ENCODE measurements at places on chromosomes 7 and 10.

GRCh38 chr10:31129880-31130405, 98.3 kb upstream of the ZNF438 start:
- no peak for DNase-seq

DNA sequence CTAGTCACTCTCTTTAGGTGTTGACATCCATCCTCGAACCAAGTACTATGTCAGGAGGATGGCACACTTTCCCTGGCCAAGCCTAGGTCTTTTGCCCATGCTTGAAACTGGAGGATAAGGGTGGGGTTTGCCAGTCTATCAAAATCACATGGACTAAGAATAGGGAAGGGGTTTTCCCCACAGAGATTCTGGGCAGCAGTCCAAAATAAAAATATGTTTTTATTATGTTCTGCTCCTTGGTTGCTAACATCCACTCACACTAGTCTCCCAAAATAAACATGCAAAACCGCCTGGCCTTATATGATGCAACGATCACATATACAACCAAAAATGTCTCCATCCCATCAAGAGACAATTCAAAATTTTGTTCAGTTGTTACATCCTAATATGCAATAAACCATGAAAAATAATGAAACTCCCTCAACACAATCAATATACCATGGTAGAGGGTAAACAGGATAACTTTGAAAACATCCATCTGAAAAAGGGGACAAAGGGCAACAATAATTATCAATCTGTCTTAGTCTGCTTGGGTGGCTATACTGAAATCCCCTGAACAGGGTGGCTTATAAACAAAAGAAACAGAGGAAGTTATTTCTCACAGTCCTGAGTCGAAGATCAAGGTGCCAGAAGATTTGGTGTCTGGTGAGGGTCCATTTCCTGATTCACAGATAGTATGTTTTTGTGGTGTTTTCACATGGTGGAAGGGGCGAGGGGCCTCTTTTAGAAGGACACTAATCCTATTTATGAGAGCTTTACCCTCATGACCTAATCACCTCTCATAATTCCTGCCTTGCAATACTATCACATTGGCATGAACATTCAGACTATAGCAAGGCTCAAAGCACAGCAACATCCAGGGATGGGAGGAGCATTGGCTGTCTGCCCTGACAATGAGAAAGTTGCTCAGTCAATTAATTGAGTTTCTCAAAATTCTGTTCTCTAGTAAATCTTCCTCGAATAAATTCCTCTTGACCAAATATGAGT, 159.3 kb downstream of the ETV1 start:
- no peak for DNase-seq

- DNase-seq: no peak
These were observed 60.3 kb downstream of the COBL start for GRCh38 chr7:51256209-51256781.

DNA sequence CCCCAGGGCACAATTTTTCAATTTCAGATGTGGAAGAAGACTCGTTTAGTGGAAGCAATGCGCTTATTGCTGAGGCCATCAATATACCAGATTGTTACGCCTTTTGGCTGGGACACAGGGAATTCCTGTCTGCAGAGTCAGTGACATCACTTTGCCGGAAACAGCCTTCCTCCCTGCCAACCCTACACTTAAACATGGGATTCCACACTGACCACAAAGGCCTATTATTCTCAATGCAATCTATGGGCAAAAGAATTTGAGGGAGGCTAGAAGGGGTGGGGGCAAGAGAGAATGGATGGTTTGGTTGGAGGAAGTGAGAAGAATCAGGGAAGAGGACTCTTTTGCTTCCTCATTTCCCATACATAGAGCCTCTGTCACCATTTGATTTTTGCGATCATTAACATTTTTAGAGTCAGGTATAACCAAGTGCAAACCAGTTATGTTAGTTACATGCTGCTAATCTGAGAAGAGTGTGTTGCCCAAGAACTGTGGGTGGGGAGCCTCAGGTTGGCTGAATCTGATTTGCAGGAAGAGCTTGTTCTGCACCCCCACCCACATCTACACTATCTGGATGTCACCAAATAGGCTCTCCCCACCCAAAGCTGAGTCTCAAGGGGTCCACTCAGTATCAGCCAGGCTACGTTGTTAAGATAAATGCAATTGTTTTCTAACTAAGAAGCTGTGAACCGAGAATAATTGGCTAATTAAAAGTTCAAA, 58.2 kb downstream of the ENTPD1 start:
- peak; percentile 51 for DNase-seq

DNA sequence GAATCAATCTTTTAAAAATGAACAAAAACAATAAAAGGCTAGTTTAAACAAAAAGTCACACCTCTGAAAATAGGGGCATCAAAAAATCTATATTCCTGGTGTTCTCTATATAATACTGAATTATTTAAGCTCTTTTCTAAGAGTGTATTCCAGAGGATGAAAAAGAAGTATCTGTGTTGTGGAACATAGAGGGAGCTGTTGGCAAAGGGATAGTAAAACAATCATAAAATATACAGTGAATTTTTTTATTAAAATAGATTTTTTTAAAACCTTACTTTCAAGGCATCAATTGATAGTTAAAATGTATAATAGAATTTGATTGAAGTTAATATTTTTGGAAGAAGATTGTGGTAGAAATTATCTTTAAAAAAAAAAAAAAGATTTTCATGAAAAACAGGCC, 1409.1 kb upstream of the CELF2 start:
- DNase-seq: no peak

DNA sequence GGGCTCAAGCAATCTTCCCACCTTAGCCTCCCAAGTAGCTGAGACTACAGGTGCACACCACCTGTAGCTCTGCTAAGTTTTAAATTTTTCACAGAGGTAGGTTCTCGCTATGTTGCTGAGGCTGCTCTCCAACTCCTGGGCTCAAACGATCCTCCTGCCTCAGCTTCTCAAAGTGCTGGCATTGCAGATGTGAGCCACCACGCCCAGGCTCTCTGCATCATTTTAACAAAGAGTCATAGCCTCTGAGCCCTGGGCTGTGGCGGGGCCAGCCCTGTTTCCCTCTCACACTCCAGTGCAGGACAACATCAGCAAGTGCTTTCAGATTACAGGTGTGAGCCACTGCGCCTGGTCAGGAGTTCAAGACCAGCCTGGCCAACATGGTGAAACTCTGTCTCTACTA, 102.5 kb downstream of the COL26A1 start:
- DNase-seq: no peak

DNA sequence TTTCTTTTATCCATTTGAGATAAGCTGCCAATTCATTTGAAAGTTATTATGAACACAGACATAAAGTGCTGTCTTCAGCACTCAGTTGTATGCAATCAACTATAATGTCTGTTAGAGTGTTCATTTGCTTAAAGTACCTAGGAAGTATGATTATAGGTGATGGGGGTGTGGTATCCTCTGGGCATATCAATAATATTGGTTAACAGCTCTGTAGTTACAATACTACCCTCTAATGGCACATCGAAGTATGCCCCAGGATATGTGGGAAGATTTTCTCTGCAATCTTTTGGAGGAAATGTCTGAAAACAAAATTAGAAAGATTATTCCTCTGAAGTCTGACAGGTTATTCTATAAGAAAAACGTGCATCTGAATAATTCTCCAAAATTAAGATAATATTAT, 429.7 kb downstream of the ARL4A start:
- no peak for DNase-seq

GRCh38 chr10:123588386-123588914, 77.7 kb upstream of the GPR26 start:
- no peak for DNase-seq

- DNase-seq: no peak
These were observed 908 bp downstream of the CRYGN start for GRCh38 chr7:151438864-151439601.

- no peak for DNase-seq
These were observed 54.6 kb downstream of the HACD1 start for GRCh38 chr10:17562614-17563013.

- DNase-seq: no peak
These were observed 30.7 kb downstream of the SLC13A1 start for GRCh38 chr7:123169065-123169464.

GRCh38 chr10:131630772-131631258, 270.0 kb upstream of the PPP2R2D start:
- DNase-seq: no peak

GRCh38 chr7:34928052-34928451, 109.2 kb downstream of the DPY19L1 start:
- DNase-seq: peak; percentile 53

DNA sequence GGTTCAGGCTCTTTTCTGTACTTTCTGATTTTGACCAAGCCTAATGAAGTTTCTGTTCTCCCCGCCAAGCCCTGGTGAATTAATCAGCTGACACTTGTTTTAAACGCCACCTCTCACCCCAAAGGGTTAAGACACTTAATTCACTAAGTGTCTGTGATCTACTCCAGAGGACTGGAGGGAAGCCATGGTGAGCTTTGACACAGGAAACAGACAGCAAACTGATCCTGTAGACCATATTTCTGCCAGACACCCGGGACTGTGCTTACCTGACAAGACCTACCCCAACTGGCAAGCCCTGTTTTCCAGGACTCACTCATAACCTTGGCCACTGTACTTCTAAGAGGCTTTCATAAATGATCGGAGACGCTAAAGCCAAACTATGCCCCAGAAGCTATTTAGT, 126.0 kb downstream of the STRA8 start:
- DNase-seq: peak; percentile 37

GRCh38 chr10:92464364-92464763, 109.5 kb downstream of the IDE start:
- DNase-seq: no peak

GRCh38 chr7:55441774-55442522, 76.8 kb downstream of the LANCL2 start:
- DNase-seq: no peak

- DNase-seq: no peak
These were observed 358.8 kb downstream of the PRPF18 start for GRCh38 chr10:13945390-13946208.

GRCh38 chr7:67955061-67955460, 958.4 kb downstream of the TYW1 start:
- no peak for DNase-seq

GRCh38 chr7:145382762-145383161, 546.9 kb upstream of the TPK1 start:
- DNase-seq: no peak

DNA sequence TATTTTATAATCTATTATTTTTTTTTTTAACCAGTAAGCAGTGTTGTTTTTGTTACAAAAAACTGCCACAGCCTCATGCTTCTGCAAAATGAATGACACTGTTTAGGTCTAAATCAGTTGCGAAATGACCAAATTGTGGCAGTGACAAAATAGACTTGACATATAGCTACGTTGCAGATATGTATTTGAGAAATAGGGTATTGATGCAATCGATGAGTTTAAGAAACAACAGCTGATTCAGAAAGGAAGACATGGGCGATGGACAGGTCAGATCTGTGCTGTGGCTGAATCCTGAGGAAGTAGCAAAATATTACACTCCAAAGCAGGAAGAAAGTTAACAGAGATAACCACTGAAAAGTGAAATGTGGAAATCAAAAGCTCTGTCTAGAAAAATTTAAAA, 89.0 kb upstream of the STEAP4 start:
- no peak for DNase-seq

DNA sequence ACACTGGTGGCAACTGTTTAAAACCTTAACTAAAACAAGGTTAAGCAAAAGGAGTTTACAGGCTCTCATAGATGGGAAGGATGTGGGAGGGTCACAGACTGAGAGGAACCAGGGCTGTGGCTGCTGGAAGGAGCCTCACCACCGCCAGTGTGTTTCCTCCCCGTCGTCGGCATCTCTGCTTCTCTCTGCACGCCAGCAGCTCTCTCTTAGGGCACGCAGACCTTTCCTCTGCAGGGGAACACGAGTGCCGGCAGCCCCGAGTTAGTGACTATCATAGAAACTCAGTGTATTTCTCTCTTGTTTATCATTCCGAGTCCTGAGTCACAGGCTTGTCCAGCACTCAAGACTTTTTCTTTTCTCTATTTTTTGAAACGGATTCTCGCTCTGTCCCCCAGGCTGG, 8.1 kb upstream of the SH2D4B start:
- DNase-seq: no peak

- DNase-seq: peak; percentile 32
These were observed 596.6 kb downstream of the SDK1 start for GRCh38 chr7:3897430-3898372.

- no peak for DNase-seq
These were observed 29.4 kb downstream of the CFAP46 start for GRCh38 chr10:132912713-132913558.

- no peak for DNase-seq
These were observed 130.0 kb downstream of the ICA1 start for GRCh38 chr7:8131694-8132605.

DNA sequence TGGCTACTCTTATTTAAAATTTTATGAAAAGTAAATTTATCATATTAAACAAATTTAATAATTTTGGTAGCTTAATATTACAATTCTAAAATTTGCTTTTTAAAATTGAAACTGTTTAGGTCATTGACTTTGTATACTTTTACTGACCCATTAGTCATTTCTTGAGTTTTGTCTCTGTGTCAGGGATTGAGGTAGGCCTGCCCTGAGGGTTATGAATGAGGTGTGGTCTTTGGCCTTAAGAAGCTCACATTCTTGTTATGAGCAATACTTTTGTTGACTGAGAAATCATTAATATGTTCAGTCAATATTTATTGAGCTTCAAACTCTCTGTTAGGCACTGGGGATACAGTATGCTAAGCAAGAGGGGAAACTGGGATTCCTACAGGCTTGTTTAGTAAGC, 47.0 kb upstream of the RPA3 start:
- no peak for DNase-seq

- peak; percentile 83 for DNase-seq
These were observed 16.2 kb downstream of the HSPB1 start for GRCh38 chr7:76318488-76319353.

- no peak for DNase-seq
These were observed 33.9 kb downstream of the SPDYE17 start for GRCh38 chr7:76998285-76998589.

- no peak for DNase-seq
These were observed 20.5 kb downstream of the DKK1 start for GRCh38 chr10:52334595-52334994.

- DNase-seq: no peak
These were observed 31.1 kb upstream of the EZH2 start for GRCh38 chr7:148915211-148915610.

DNA sequence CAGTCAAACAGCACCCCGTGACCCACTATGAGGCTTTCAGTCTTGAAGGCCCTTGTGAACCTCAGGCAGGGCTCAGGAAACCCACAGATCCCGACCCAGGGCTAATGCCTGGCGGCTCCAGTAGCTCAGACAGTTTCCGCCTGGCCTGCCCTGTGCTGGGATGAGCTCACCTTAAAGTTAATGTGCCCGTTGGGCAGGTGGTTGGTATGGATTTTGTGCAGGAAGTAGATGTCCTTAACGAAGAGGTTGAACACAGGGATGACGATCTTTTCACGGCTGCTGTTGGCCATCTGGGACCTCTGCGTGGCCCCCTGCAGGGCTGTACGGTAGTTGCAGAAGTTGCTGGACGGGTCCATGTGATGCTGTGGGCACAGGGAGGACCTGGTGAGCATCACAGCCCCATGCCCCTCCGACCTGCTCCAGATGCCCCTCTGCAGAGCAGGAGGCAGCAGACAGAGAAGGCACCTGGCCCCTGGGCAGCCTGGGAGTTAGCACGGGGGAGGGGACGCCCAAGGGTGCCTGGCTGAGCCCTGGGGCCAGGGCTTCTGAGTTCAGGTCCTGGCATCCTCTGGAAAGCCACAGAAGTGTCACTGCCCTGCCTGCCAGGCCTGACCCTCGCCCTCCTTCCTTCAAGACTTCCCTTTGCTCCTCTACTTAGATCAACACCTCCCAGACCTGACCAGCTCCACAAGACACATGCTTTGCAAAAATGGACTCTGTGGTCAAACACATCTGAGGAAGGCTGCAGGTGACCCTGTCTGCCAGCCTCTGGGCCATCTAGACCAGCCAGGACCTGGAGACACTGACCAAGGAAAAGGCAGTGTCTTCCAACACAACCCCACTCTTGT, 59.8 kb downstream of the CSGALNACT2 start:
- DNase-seq: peak; percentile 13

All from left cardiac atrium (tissue), 4 donors.